ENCODE measurements at places on chromosomes 13 and 19.

- no peak for DNase-seq
Observed at GRCh38 chr19:58480831-58481230, 4.7 kb downstream of the ZNF446 start.

- peak; percentile 25 for DNase-seq
Observed at GRCh38 chr19:42343344-42344110, 18.1 kb downstream of the MEGF8 start.

DNA sequence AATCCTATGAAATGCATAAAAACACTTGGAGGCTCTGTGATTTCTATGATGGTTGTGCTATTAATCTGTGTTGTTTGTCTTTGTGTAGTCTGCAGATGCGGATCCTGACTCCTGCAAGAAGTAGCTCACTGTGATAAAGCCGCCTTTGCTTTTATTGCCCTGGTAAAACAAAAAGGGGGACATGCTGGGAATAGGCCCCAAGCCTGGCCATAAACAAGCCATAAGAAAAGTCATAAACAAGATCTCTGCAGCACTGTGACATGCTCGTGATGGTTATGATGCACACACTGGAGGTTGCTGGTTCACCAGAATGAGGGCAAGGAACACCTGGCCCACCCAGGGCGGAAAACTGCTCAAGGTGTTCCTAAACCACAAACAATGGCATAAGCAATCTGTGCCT lies 26.6 kb upstream of the ZNF266 start:
- DNase-seq, result no peak

DNA sequence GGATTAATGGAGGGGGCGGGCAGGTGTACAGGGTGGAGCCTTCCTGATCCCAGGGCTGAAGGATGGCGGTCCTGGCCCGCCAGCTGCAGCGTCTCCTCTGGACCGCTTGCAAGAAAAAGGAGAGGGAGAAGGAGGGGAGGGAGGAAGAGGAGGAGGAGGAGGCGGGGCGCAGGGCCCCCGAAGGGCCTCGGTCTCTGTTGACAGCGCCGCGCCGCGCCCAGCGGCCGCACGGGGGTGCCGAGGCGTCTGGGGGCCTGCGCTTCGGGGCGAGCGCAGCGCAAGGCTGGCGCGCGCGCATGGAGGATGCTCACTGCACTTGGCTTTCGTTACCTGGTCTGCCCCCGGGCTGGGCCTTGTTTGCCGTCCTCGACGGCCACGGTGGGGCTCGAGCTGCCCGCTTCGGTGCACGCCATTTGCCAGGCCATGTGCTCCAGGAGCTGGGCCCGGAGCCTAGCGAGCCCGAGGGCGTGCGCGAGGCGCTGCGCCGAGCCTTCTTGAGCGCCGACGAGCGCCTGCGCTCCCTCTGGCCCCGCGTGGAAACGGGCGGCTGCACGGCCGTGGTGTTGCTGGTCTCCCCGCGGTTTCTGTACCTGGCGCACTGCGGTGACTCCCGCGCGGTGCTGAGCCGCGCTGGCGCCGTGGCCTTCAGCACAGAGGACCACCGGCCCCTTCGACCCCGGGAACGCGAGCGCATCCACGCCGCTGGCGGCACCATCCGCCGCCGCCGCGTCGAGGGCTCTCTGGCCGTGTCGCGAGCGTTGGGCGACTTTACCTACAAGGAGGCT lies at the start of gene PPM1N:
Gene PPM1N (plus strand): TSS at position 33 of the 785 bp plus-strand sequence. CDS start 30 bp downstream, at position 63.
- peak; percentile 72 for DNase-seq

GRCh38 chr19:16457195-16457953 lies 14.4 kb downstream of the EPS15L1 start:
- DNase-seq, result no peak

- no peak for DNase-seq
Observed at GRCh38 chr13:32624441-32624840, 38.2 kb downstream of the PDS5B start.

GRCh38 chr19:39996218-39996810 lies 546 bp upstream of the ZNF546 start:
- DNase-seq, result peak; percentile 52

DNA sequence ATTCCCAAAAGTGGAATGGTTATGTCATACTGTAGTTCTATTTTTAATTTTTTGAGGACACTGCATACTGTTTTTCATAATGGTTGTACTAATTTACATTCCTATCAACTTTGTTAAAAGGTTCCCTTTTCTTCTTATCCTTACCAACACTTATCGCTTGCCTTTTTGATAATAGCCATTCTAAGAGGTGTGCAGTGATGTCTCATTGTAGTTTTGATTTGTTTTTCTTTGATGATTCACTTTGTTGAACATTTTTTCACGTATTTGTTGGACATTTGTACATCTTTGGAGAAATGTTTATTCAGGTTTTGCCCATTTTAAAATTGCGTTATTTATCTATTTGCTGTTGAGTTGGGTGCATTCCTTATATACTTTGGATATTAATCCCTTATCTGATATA lies 188.8 kb upstream of the SPRY2 start:
- no peak for DNase-seq

- peak; percentile 85 for DNase-seq
Observed at GRCh38 chr19:12965017-12965811, 4.2 kb upstream of the DAND5 start.

- DNase-seq, result peak; percentile 54
Observed at GRCh38 chr19:632579-633067, 714 bp downstream of the POLRMT start.

- DNase-seq, result no peak
Observed at GRCh38 chr13:94799299-94799698, 87.0 kb upstream of the SOX21 start.

DNA sequence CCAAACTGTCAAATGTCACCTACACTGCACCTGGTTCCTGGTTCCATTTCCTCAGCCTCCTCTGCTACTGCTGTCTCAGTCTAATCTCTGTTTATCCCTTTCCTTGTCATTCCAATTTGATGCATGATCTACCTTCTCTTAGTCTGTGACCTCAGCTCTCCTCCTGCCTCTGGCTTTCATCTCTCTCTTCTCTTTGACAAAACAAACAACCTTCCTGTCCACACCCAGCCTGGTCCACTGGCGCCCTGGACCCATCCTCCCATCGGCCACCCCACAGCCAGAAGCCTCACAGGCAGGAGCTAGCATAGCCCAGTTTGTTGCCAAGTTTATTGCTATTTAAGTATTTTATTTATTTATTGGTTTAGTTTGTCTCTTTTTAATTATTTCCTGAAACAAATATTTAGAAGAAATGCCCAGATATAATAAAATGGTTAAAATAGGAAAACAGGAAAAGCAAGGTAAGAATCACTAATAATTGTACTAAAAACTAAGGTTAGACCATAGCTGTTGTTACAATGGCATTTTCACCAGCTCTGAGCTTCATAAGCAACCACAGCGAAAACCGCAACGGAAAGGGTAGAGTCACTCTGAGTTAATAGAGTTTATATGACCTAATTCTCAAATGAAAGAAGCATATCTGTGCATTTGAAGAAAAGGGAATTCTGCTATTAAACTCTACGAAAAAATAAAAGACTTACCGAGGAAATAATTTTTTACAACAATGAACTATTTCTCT lies 68.6 kb downstream of the EFNB2 start:
- DNase-seq, result no peak
